ENCODE measurements at places on chromosomes 11 and 22.
A peak's percentile ranks its signal among the peaks of the same experiment; 100 is the strongest.

DNA sequence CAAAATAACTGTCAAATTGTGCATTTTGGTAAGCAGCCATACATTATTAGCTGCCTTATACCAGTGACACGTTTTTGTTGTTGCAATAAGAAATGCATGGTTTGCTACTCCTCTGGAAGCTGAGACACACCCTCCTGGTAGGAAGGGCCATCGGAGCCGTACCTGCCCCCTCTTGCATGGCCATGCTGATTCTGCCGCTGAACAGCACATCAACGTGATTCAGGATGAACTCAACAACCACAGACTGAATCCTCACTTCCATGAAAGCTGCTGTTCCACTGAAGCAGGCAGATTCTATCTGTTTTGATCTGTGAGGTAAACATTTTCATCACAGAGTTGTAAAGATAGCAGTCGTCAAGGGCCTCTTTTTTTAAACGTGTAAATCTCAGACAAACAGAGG lies 38.6 kb upstream of the TP53AIP1 start:
- no peak for DNase-seq

DNA sequence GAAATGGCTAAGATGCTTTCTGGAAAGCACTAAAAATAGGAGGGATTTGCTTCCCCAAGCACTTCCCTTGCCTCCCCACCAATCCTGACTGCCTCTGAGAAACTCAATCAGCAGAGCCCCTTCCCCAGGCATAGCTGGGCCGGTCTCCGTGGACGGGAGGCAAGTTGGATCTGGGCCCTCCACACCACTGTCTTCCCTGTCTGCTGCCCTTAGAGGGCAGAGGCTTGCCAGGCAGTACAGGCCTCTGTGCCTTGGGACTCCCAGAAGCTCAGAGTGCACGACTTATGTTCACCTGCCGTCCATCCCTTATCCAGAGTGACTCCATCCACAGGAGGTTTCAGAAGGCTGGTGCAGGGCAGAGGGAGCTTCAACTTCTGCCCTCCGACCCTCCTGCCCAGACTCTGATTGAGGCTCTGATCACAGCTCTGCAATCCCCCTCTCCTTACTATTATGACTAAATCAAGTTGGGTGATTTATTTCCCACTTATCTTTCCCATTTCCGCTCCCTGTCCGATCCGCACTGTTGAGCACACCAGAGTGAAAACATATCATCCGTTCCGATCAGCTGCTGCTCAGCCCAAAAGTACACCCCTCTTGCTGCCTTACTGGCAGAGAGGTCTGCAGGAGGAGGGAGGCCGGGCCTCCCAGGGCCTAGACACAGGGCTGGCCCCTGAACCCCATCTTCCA lies 71.8 kb downstream of the DSCAML1 start:
- DNase-seq: no peak

GRCh38 chr22:49589301-49589700 lies 238.4 kb downstream of the BRD1 start:
- DNase-seq: no peak

- DNase-seq: no peak
These were observed 1.9 kb upstream of the OR51A2 start for GRCh38 chr11:4957396-4957795.

DNA sequence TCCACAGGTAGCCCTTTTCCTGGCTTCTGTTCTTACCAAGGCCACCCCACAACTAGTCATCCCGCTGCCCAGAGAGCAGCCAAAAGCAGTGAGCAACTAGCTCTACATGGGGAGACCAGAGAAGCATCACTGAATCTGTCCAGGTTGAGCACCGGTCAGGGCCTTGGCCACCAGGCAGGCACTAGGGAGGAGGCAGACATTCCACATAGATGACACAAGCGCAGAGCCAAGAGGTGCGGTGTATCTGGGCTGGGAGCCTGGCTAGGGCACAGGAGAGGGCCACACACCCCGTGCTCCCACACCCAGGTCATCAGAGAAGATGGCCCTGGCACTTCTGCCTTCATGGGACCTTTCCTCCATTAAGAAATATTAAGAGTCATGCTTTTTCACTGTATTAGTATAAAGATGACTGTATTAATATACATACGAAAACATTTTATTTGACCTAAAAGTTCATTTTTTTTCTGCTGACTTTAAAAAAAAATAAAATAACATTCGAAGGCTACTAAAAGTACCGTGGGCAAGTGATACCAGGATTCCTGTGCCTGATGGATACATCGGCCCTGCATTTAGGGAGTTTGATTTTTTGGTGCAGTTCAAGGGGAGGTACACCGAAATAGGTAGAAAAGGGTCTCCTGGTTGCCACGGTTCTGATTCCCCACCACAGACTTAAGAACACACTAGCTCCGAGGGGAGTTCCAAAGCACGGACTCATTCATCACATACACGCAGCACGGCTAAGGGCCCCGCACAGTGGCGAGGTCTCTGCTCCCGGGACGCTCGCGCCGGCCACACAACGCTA lies 1.2 kb downstream of the DGCR2 start:
- DNase-seq: no peak

DNA sequence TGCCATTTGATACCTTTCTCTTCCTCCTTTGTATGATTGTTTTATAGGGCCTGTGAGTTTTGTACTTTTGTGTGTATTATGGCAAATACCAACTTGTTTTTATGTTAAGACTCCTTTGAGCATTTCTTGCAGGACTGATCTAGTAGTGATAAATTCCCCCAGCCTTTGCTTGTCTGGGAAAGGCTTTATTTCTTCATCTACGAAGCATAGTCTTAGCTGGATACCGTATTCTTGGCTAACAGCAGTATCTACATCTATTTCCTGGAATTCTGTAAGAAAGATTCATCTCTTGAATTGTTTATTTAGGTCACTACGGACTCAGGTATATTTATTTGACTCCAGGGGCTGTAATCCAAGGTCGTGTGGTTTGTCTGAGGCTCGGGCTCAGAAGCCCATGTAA lies 6.0 kb upstream of the NDUFS8 start:
- no peak for DNase-seq

- DNase-seq: peak; percentile 83
These were observed 21.5 kb downstream of the PICALM start for GRCh38 chr11:86047275-86047991.

DNA sequence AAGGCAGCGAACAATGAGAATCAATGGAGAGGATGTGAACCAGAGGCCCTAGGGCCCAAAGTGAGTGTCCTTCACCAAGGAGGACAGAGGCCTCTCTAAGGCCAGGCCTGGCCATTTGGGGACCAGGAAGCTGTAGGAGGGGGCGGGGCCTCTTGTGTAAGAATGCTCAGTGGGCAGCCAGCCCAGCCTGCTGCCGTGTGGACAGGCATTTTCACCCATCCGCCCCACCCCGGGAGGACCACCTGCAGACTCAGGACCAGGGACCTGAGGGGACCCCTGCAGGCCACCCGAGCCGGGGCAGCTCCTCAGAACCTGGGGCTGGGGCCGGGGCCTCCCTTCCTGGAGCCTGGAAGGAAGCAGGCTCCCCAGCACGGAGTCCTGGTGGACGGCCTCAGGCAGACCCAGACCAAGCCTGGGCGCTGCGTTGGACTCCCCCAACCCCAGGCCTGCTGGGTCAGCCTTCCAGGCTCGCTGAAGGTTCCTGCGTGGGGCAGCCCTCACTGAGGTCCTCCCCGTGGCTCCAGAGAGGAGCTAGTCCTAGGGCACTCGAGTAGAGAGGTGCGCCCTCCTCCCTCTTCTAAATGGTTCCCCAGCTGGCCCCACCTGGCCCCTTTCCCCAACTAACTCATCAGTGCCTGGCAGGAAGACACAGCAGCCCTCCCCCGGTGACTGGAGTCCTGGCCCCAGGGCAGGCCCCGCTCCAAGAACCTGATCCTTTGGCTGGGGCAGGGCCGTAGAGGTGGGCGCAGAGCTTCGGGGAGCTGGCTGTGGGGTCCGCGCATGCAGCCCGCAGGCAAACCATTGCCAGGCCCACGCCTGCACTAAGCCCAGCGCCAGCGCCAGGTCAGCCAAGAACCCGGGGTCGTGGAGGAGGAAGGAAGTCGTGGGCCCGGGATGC lies 1.5 kb upstream of the TRABD start:
- no peak for DNase-seq

DNA sequence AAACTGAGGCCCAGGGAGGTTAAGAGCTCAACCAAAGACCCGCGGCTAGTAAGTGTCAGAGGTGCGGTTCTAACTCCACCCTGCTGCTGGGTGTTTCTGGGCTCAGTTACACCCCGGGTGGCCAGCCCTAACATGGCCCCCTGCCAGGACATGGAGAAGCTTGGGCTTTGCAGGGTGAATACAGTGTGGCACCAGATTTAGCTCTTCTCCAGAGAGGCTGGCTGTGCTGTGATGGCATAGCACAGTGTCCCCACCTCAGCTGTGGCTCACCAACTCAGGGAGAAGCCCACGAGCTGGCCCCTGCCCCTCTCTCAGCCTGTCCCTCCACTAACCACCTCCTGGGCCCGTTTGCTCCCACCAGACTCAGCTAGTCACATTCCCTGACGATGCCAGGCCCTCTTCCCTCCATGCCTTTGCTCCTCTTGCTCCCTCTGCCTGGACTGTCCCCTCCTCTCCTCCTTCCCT lies 7.0 kb downstream of the UCP3 start:
- no peak for DNase-seq

GRCh38 chr22:19784384-19785175 lies 24.0 kb downstream of the TBX1 start:
- DNase-seq: no peak

DNA sequence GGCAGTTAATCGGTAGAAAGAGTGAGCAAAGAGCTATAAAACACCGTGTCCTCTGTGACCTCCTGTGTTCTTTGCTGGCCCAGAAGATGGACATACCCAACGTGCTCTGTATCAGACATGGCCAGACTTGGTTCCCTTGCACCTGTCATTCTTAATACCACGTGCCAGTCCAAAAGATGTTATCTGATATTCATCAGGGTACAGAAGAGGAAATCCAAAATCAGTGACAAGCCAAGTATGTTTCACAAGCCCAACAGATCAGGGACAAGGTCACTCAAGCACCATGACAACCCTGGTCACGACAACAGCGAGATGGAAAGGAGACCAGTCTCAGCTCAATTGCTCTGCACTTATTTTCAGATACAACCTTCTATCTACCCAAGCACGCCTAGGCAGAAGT lies 3.4 kb downstream of the LRP4 start:
- DNase-seq: no peak

GRCh38 chr22:30318799-30319419 lies 7.8 kb downstream of the TBC1D10A start:
- DNase-seq: no peak

DNA sequence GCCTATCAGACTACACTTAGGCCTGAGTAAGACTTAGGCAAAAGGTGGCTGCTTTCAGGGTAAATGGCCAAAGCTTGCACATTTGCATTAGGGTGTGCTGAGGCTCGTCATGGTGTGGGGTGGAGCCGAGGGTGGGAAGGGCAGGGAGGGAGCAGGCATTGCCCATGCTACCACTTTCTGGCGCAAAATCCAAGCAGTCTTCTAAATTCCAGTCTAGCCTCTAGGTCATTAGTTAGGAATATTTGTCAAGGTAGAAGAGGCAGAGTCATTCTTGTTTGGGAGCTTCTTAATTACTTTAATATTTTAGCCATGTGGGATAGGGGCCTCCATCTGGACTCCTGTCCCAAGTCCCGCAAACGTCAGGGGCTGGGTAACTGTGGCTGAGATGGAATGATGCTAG lies 28.6 kb downstream of the SCUBE1 start:
- no peak for DNase-seq

GRCh38 chr11:128720522-128720985 lies 26.7 kb downstream of the FLI1 start:
- DNase-seq: peak; percentile 65

DNA sequence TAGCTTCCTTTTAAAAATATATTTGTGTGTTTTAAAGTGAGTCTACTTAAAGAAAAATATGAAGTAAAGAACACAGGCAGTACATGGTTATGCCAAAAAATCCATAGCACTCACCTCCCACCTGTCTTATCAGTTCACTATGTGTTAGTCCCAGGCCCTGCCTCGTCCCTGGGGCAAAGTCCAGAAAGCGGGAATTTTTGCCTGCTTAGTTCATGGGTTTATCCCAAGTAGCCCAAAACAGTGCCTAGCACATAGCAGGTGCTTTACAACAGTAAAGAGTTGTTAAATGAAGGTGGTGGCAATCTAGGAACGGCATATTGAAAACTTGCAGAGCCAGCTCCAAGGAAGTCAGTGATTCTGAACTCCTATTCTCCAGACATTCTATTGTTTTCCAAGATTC lies 154.0 kb downstream of the MN1 start:
- no peak for DNase-seq

DNA sequence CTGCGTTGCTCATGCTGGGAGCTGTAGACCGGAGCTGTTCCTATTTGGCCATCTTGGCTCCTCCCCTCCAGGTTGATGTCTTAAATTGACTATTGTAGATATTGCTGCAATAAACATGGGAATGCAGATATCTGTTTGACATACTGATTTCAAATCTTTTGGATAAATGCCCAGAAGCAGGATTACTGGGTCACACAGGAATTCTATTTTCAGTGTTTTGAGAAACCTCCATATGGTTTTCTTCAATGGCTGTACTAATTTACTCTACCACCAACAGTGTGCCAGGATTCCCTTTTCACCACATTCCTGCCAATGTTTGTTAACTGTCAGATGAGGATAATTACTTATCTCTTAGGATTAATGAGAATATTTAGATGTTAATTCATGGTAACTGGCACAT lies 467.0 kb downstream of the LUZP2 start:
- no peak for DNase-seq

- DNase-seq: peak; percentile 75
These were observed 46.4 kb downstream of the MORC2 start for GRCh38 chr22:30922151-30922611.

GRCh38 chr11:35391922-35392688 lies 27.3 kb downstream of the SLC1A2 start:
- peak; percentile 87 for DNase-seq

DNA sequence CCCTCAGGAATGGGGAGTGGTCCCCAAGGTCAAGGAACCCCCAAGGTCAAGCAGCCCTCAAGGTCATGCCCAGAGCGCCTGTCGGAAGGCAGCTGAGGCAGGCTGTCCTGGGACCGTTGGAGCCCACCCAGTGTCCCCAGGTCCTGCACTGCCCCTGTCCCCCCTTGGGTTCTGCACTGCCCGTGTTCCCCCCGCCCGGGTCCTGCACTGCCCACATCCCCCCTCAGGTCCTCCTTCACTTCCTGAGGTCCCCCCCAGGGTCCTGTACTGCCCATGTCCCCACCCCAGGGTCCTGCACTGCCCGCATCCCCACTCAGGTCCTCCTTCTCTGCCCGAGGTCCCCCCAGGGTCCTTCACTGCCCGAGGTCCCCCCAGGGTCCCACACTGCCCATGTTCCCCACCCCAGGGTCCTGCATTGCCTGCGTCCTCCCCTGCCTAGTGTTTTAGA lies 1073.0 kb downstream of the BRD1 start:
- DNase-seq: no peak

DNA sequence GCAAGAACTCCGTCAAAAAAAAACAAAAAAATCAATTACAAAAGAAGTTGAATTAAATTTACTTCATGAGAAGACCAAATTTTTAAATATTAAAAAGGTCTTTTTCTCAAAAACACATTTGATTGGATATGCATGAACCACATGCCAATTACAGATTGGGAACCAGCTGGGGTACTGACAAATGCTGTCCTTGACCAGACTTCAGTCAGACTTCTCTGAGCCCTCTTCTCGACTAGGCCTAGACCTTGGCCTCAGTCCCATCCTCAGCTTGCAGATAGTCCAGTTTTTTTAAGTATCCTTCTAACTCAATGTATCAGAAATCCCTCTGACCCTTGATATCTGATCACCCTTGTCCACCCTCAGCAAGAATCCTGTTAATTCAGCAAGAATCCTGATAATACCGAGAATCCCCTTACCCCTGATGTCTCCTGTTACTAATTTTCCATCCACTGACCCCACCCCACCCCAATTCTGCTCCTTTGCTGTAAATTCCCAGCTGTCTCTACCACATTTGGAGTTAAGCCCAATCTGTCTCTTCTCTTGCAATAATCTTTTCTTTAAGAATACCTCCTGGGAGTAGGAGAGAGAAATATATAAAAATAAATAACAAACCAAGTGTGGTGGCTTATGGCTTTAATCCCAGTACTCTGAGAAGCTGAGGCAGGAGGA lies 30.9 kb downstream of the OR4D9 start:
- no peak for DNase-seq

Measured in activated CD4-positive, alpha-beta T cell treated with anti-CD3 and anti-CD28 coated beads, Interleukin-2, Interleukin-6, amounts not matched to agents 100 ng/mL and 50 ng/mL, durations not matched to agents 16 hours and 8 hours (primary cell).